ENCODE measurements at places on chromosomes 12 and 14.
A peak's percentile ranks its signal among the peaks of the same experiment; 100 is the strongest.

- no peak for ATAC-seq
Observed at GRCh38 chr12:91361864-91362263, 179.2 kb upstream of the DCN start.

GRCh38 chr12:65876161-65876560 is 51.9 kb downstream of the HMGA2 start:
- ATAC-seq = no peak

DNA sequence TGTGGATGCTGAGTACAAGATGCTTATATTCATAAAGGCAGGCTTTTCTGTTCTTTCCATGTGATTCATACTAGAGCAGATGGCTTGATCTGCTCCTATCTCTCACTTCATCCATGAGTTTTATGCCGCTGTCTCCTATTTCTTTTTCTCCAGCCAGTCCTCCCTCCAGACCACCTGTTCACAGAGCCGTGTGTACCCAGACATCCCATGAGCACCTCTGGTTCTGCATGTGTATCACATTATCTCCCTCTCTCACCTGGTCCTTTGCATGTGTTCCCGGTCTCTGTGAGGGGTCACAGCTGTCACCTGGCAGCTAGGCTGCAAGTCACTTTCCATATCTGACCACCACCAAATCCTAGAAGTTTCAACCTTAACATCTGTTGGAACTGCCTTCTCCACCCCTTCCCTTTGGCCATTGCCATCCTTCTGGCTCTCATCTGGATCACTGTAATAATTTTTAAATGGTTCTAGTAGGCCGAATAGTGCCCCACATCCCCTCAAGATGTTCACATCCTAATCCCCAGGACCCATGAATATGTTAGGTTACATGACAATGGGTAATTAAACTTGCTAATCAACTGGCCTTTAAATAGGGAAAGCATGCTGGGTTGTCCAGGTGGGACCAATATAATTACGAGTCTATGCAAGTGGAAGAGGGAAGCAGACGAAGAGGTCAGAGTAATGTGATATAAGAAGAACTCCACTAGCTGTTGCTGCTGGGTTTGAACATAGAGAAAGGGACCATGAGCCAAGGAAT is 168.1 kb downstream of the SNAPC1 start:
- ATAC-seq = no peak

- ATAC-seq = no peak
Observed at GRCh38 chr12:66140731-66141130, 10.2 kb upstream of the LLPH start.

GRCh38 chr12:7583471-7583870 is 79.9 kb upstream of the CD163 start:
- ATAC-seq = no peak

- no peak for ATAC-seq
Observed at GRCh38 chr14:69046476-69046860, 67.4 kb upstream of the ACTN1 start.

DNA sequence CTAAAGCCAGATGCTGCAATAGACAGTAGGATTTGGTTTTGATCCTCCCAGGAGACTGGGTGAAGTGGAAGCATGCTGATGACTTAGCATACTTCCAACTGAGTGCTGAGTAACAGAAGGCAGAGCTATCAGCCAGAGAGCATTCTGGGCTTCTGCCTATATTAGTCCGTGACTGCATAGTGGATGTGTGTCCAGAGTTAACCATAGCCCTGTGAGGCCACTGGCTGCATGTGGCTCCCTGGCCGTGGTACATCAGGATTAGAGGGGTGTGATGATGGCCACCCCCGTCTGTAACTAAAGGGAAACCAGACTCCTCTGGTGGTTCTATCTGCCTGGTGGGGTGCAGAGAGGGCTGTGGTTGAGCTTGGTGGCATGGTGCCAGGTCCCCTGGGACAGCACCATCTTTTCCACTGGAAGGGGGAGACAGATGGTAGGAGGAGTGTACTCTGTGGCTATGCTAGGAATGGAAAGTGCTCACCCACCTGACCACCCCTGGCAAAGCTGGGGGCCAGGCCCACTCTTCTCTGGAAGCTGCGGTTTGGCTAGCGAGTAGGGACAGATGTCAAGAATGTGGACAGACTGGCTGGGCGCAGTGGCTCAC is 27.4 kb downstream of the ABCD4 start:
- ATAC-seq = no peak

- ATAC-seq = no peak
Observed at GRCh38 chr14:75439989-75440388, 12.2 kb downstream of the JDP2 start.

GRCh38 chr12:106918746-106919145 is 37.0 kb upstream of the TMEM263 start:
- ATAC-seq = no peak

DNA sequence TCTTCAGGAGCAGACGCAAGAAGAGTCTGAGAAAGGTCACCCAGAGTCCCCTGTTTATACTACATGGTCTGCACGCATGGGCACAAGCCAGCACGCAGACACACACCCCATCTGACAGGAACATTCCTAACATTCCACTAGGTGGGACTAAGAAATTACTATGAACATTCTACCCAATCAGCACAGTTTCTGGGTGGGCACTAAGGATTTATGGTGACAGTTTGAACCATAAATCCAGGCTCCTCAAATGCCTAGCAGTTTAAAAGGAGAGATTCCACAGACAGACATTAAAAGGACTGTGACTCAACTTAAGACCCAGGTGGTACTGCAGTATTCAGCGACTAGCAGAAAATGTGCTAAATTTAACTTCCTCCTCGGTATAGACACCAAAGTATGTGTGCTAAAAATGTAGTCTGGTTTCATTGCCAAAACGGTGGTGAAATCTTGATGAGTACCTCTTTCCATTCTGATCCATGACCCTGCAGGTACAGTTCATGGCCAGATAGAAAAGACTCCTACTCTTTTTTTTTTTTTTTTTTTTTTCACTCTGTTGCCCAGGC is 16.2 kb downstream of the ABHD4 start:
- ATAC-seq = peak; percentile 28

DNA sequence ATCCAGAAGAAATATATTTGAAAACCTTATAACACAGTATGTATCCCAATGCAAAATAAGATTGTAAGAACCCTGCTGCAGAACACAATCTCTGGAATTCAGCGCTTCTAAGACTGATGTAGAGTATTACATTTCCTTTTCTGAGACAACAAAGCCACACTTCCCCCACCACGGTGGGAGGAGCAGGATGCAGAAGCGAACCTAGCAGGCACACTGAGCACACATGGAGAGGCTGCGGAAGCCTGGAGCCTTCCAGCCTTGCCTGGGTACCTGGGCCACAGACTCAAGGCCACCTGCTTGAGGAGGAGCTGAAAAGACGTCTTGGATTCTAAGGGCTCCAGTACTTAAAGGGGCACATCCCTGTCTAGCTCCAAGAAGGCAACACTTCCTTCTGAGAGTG is 46.4 kb downstream of the TCHP start:
- no peak for ATAC-seq

DNA sequence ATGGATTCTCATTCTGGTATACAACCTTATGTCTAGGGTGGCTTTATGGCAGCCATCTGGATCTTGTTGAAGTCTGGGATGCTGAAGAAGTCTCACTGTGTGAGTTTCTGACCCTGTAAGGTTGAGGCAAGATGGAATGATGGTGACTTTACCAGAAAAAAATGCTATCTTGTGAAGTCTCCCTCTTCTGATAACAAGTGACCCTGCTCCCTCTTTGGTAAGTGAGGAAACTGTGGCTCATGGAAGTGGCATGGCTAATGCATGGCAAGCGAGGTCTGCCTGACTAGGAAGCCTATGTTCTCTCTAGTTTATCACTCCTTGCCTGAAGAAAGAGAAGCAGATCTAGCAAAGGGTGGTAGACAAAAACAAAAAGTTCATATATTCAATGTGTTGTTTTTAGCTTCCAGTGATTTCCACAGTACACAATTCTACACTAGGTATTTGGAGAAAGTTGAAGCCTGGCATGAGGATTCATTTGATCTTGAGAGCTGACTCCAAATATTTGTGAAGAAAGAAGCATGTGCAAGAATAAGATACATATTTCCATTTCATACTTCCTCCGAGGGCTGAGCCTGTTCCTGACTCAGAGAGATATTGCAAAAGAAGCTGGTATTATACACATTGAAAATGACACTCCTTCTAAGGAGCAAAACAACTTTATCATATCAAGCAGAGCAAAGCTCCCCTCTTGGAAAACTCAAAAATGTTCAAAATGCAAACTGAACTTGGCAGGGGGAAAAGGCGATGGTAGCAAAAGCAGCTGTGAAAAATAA is 63.6 kb downstream of the HELB start:
- no peak for ATAC-seq

DNA sequence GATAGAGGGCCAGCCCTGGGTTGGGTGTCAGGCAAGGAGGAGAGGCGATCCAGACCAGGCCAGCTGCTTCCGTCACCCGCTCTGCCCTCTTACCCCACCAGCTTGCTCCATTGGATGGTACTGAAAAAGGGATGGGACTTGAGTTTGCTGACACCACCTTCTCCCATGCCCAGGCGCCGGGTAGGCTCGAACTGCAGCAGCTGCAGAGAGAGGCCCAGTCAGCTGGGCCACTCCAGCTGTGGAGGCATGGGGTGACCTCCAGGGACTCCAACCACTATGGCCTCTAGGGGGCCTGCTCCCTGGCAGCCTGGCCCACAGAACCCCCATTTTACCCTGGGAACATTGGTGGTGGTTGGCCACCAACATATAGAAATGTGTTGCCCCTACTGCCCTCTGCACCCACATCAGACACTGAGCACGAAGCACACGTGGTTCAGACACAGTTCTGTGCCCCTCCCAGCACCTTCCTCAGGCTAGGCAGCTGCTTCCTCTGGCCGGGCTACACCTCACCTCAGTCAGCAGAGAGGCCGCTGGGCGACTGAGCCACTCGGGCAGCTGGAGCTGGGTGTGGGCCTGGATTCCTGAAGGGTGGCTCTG is 16.0 kb downstream of the RPS6KL1 start:
- ATAC-seq = no peak

GRCh38 chr14:68249661-68250451 is 430.3 kb downstream of the RAD51B start:
- ATAC-seq = peak; percentile 67

GRCh38 chr12:113403435-113404415 is at the start of gene SDS:
TSS of gene SDS (minus strand) at chr12:113403887. CDS start at chr12:113399708, 4,179 bp downstream.
- ATAC-seq = no peak

GRCh38 chr12:99911081-99911480 is 73.7 kb downstream of the ANKS1B start:
- no peak for ATAC-seq
